ENCODE measurements at places on chromosomes 3 and 15. TPM values are rescaled to one million over a fixed set of nuclear protein-coding genes. Genes with fewer than 3 reads are reported as not detected.

GRCh38 chr3:106347350-106347749 lies 478.5 kb upstream of the CBLB start:
- no peaks in the 10 kb centered on the region for H3K27me3 ChIP-seq
- peaks cover 5% of the 10 kb centered on the region for H3K4me1 ChIP-seq
- H3K27ac ChIP-seq: no peak overlapping the region
- no peak for DNase-seq
- H3K36me3 ChIP-seq: peaks cover 2% of the 10 kb centered on the region
- no peak overlapping the region for H3K4me3 ChIP-seq

DNA sequence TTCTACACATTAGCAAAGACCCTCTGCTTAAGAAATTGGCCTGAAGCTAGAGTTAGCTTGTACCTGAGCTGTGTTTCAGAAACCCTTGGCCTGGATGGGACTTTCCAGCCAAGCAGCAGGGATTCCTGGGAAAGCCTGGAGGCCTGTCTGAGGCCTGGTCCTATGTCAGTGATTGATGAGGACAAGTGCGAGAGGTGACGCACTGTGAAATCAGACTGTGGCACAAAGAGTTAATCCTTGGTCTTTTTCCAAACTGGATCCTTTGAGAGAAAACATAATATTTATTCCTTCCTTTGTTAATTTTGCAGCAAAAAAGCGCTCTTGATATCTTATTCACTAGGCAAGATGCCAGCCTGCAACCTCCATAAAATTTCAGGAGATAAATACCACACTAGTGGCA lies 225.0 kb upstream of the ATP11B start:
- H3K4me1 ChIP-seq: no peaks in the 10 kb centered on the region
- no peak for DNase-seq
- no peaks in the 10 kb centered on the region for H3K36me3 ChIP-seq

Gene LTK
- total RNA-seq: 0.16 TPM

Gene GOLGA8O
- not detected for total RNA-seq

GRCh38 chr15:96473556-96473955 lies 143.1 kb downstream of the NR2F2 start:
- no peaks in the 10 kb centered on the region for H3K36me3 ChIP-seq
- no peak for DNase-seq
- no peak overlapping the region for H3K27ac ChIP-seq
- no peaks in the 10 kb centered on the region for H3K4me1 ChIP-seq
- H3K27me3 ChIP-seq: peaks cover 8% of the 10 kb centered on the region

Gene CNTN3
- total RNA-seq: not detected

GRCh38 chr15:52191207-52191606 lies at the start of gene GNB5:
Gene GNB5 (minus strand): TSS chr15:52191392. CDS start chr15:52184676, 6,716 bp downstream.
- no peaks in the 10 kb centered on the region for H3K4me1 ChIP-seq
- H3K27ac ChIP-seq: no peak within 1 kb of the TSS
- no peaks in the 10 kb centered on the region for H3K27me3 ChIP-seq

Gene PAK6
- 0.18 TPM for total RNA-seq

GRCh38 chr3:130480736-130481135 lies 36.2 kb upstream of the COL6A6 start:
- H3K27ac ChIP-seq: no peak overlapping the region
- peaks cover 4% of the 10 kb centered on the region for H3K27me3 ChIP-seq
- H3K36me3 ChIP-seq: no peaks in the 10 kb centered on the region
- H3K4me3 ChIP-seq: no peak overlapping the region
- no peaks in the 10 kb centered on the region for H3K4me1 ChIP-seq
- no peak for DNase-seq

GRCh38 chr15:89058876-89059405 lies 29.3 kb upstream of the ABHD2 start:
- H3K27me3 ChIP-seq: no peaks in the 10 kb centered on the region
- H3K27ac ChIP-seq: no peak overlapping the region
- no peak for DNase-seq
- no peaks in the 10 kb centered on the region for H3K36me3 ChIP-seq
- peaks cover 5% of the 10 kb centered on the region for H3K4me1 ChIP-seq

DNA sequence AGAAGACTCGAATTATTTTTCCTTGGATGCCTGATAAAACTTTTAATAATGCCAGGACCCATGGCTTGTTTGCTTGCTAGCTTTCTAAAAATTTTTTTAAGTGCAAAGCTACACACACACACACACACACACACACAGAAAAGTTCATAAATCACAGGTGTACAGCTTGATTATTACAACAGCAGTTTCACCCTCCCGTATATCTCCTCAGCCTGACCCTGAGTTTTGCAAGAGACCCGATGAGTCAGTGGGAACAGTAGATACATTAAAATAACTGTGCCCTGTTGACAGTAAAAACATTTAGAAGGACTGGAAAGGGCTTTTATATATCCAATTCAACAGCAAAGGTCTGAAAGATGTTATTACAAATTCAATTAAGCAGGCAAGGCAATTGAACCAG lies 46.7 kb downstream of the EMC4 start:
- H3K36me3 ChIP-seq: peaks cover 22% of the 10 kb centered on the region
- H3K27me3 ChIP-seq: no peaks in the 10 kb centered on the region
- no peak for DNase-seq
- H3K27ac ChIP-seq: no peak overlapping the region

Gene BCL2A1
- total RNA-seq: 94.3 TPM
